ENCODE measurements at places on chromosomes 11 and 22.

- DNase-seq = no peak
Measured at GRCh38 chr11:33291004-33291777, 34.0 kb downstream of the HIPK3 start.

GRCh38 chr11:19962801-19963175 is 197.5 kb downstream of the DBX1 start:
- DNase-seq = no peak

GRCh38 chr11:84381666-84382065 is 1095.5 kb upstream of the CCDC90B start:
- DNase-seq = no peak

DNA sequence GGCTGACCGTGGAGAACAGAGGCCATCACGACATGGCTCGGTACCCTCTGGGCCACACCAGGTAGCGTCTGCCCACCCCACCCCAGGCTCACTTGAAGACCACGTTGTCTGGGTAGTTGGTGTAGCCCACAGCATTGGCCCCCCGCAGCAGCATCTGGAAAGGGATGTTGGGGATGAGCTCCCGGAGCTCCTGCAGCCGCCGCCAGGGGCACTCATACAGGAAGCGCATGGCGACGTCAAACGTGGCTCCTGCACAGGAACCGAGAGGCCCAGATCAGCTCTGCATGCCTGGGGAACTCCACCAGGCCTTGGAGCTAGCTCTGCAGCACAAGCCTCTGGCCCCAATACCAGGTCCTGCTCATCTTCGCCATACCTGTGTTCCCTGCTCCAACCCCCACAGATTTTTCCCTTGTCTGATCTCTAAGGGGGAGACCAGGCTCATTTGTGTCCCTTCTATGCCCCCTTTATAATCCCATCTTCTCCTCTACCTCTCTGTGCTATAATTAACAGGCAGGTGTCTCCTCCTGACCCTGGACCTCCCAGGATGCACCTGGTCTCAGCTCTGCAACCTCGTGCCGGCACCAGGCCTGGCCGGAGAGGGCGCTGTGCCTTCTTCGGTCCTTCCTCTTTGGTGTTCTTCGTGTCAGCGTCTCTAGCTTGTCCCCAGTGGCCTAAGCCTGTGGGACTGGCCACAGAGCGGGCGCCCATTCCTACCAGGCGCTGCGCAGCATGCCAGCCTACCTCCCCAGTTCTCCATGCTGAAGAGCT is 5.0 kb upstream of the LRFN4 start:
- no peak for DNase-seq

DNA sequence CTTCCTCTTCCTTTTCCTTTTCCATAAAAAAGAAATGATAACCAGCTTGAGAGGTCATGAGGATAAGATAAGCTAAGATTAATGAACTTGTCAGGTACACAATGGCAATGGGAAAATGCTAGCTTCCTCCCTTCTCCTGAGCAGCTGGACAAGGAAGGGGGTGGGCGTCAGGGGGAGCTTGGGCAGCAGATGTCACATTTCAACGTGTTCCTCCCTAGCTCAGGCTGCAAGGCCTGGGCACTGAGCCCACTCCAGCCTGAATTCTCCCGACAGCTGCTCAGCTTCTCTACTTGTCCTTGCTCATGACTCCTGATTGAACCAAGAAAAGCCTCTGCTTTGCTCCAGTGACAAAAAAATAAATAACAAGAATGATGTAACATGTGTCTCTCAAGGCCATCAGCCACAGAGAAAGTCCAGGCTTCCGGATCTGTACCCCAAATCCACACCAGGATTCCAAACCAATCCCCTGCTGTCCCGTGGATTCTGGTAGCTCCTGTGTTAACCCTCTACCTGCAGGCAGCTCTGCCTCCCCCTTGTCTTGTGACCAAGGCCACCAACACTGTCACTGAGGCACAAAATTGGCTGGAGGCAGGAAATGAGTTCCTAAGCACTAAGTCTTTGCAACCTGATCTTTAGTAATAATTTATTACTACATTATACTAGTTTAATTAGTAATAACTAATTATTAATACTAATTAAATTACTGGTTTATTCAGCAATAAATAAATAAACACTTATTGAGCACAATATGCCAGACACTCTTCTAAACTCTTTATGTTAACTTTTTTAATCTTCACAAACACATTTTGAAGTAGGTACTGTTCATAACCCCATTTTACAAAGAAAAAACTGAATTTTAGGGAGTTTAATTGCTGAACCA is 146.5 kb downstream of the CCDC34 start:
- no peak for DNase-seq

- no peak for DNase-seq
Measured at GRCh38 chr11:45538363-45538762, 127.1 kb downstream of the CHST1 start.

- DNase-seq = no peak
Measured at GRCh38 chr22:49659281-49659923, 168.3 kb downstream of the BRD1 start.

DNA sequence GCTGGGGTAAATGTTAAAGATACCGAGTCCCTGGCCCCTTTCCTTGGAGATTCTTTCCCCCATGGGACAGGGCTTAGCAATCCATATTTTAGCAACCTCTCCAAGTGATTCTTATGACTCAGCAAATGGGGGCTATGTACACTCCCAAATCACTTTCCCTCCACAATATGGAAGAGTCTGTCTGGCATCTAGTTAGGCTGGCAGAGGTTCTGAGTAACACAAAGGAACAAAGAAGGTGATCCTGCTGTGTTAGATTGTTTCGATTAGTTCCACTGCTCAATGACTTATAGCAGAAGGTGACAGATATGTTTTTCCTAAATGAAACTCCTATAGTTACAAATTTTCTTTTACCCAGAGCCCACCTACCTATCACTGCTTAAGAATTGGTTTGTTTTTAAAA is 154.0 kb upstream of the SYT13 start:
- no peak for DNase-seq

GRCh38 chr11:99065121-99065520 is 44.4 kb downstream of the CNTN5 start:
- DNase-seq = no peak

GRCh38 chr11:86735451-86736290 is 63.3 kb upstream of the ME3 start:
- no peak for DNase-seq

Data from stimulated activated CD4-positive, alpha-beta T cell treated with anti-CD3 and anti-CD28 coated beads, Interleukin-1b, Interleukin-23, amount 100 ng/mL, for 1 hour (primary cell).